Activated CD8-positive, alpha-beta memory T cell treated with anti-CD3 and anti-CD28 coated beads, Interleukin-2, amount 50 U/mL, for 48 hours (primary cell): ENCODE measurements at places on chromosomes 12 and 14.

- DNase-seq: peak; percentile 65
Measured at GRCh38 chr12:21169878-21170472, 39.0 kb downstream of the SLCO1B1 start.

DNA sequence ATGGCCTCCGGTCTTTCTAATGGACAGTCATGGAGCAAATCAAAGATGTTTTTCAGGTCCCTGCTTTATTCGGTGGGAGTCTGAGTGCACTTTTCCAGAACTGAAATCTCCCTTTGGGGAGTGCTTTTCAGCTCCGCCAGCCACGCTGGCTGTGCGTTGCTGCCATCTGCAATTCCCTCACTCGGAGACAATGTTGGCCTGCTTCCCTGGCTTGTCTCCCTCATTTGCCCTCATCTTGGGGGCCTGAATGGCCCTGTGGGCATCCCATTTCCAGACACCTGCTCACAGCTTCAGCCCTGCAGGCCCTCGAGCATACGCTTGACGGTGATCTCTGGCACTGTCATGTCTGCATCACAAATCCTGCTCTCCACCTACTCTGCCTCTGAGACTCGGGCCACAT, 103.8 kb downstream of the CCDC92 start:
- no peak for DNase-seq

DNA sequence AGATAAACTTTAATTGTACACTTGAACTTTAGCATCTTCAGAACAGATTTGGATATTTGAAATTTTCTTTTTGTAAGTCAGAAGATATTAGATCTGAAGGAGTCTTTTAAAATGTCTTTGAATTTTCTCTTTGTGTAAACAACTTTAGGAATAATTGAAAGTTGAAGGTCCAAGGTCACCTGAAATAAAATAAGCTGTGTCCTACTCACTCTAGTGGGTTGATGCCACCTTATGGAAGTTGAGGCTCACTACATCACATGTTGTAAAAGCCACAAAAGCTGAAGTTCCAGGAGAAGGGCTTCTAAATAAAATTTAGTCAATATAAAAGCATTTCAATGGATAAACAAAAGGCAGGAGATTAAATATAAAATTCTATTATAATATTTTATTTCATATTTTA, 122.0 kb upstream of the ATXN7L3B start:
- DNase-seq: no peak

- DNase-seq: no peak
Measured at GRCh38 chr12:25811656-25812126, 146.8 kb upstream of the RASSF8 start.

- DNase-seq: no peak
Measured at GRCh38 chr14:101489092-101489760, 72.1 kb upstream of the DIO3 start.

- DNase-seq: no peak
Measured at GRCh38 chr12:79098530-79098929, 234.0 kb downstream of the SYT1 start.

- no peak for DNase-seq
Measured at GRCh38 chr14:60215127-60215444, 33.9 kb upstream of the PPM1A start.

DNA sequence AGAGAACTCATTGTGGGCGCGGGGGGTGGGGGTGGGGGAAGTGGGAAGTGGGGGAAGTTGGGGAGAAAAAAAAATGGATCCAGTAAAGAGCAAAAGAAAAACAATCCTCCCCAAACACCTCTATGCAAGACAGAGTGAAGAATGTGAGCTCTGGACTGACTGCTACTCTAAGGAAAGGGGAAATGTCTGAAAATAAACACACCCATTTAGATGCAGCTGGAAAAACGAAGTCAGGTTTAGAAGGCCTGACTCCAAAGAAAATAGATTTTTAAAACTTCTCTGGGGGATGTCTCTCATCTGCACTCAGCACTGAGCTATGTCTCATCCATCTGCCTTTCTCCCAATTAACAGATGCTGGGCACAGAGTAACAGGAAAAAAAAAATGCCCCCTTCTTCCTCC, 904.4 kb downstream of the GALC start:
- no peak for DNase-seq

DNA sequence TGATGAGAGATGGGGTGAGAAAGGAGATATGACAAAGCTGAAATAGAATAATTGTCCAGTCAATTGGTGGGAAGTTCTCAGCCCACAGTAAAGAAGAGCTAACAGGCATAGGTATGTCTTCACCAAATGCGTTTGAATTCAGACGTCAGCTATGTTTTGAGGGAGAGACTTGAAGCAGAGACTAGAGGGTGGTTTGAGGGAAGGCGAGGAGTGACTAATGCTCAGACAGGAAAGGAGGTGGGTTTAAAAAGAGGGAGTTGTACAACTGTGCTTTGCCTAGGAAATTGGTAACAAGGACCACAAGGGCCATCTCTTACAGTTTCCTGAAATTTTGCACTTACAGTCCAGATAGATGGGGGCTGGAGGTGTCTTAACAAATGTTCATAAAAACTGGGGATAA, 6.4 kb downstream of the JKAMP start:
- DNase-seq: no peak

DNA sequence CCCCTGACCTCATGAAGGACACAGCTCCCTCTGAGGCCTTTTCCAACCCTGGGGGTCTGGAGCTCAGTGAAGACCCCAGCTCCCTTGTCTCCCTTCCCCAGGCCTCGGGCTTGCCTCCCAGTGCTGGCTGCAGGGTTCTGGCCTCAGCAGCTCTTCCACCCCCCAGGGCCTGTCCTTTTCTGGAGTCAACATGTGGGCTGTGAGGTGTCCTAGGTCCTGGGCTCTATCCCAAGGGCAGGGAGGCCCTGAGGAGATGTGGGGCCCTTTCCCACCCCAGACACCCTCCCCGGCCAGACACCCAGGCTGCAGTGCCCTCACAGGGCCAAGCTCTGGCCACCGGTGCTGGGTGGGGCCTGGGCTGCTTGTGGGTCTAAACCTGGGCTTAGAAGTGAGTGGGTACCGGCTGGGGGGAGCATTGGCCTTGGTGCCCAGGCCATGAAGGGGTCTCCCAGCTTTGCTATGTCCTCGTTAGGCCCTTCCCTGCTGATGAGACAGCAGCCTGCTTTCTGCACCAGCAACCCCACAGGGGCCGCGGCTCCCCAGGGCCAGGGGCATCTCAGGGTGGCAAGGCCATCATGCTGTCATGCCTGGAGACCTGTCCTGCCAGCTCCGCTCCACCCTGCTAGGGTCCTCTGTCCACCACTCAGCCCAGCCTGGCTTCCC, 2.7 kb upstream of the CRIP2 start:
- no peak for DNase-seq

GRCh38 chr12:53532021-53532420, 24.7 kb upstream of the NPFF start:
- DNase-seq: no peak

GRCh38 chr12:69837191-69837590, 12.2 kb downstream of the MYRFL start:
- no peak for DNase-seq

- no peak for DNase-seq
Measured at GRCh38 chr14:96095581-96096476, 56.7 kb downstream of the C14orf132 start.

DNA sequence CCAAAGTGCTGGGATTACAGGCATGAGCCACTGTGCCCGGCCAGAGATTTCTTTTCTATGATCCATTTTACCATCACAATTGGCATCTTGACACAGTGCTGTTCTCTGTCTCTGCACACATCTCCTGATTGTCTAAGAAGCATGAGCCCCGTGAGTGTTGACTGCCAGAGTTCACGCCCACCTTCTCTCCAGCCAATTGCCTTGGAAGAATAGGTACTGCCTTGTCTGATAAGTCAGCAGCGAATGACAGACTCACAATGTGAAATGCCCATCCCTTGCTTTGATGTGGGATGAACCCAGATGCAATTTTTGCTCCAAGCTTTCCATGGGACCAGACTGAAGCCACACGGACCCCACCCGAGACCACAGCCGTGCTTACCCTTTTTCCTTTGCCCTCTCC, 19.3 kb downstream of the EIF5 start:
- no peak for DNase-seq

- DNase-seq: no peak
Measured at GRCh38 chr12:103745962-103746361, 95.1 kb downstream of the NT5DC3 start.

GRCh38 chr12:33432992-33433391, 6.6 kb downstream of the SYT10 start:
- no peak for DNase-seq

- DNase-seq: no peak
Measured at GRCh38 chr12:115873451-115874082, 403.9 kb downstream of the MED13L start.

- DNase-seq: no peak
Measured at GRCh38 chr14:29062466-29062865, 295.9 kb downstream of the FOXG1 start.

DNA sequence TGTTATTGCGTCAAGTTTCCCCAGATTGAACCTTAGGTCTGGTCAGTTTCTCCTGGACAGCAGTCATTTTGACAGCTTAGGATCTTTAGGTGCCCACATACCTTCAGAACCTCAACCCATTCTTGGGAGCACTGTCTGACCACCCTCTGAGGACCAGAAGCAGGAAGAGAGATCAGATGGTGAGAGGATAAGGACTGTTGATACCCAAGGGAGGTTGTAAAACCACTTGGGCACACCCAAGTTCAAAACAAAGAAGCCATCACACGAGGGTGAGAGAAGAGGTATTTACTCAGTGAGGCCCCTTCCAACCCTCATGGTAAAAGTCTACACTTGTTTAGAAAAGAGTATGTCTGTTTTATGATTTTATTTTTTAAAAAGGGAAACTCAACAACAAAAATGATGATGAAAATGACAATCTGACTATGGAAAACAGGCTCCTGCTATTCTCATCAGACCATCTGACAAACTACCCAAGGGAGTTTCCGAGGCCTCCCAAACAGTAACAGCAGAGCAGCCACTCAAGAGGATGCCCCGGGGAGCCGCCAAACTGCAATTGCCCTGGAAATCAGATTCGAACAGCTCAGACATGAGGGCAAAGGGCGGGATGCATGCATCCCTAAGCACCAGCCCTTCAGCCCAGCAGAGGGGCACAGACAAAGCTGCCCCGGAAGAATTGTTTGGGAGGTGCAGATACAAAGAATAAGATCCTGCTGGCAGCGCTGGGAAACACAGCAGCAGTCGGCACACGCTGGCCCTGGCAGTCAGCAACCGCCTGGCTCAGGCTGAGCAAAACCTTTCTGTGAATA, 162.6 kb upstream of the PLEKHG7 start:
- DNase-seq: no peak

GRCh38 chr12:76025601-76026575, 5.7 kb downstream of the PHLDA1 start:
- DNase-seq: no peak

GRCh38 chr14:99468081-99468480, 12.6 kb downstream of the SETD3 start:
- no peak for DNase-seq

- DNase-seq: no peak
Measured at GRCh38 chr12:21938879-21939278, 2.3 kb downstream of the ABCC9 start.

DNA sequence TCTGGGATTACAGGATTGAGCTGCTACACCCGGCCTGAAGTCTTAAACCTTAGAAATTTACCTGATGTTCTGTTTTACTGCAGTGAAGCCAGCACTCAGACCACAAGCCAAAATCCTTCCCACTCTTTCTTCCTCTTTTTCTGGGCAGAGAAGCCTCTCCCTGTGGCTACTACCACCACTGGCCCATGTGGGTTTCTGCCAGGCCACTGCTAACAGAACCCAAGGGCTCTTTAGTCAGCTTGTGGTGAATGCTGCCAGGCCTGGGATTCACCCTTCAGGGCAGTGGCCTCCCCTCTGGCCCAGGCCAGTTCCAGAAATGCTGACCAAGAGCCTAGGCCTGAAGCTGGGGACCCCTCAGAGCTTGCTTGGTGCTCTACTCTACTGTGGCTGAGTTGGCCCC, 35.3 kb downstream of the GAS2L3 start:
- DNase-seq: no peak

DNA sequence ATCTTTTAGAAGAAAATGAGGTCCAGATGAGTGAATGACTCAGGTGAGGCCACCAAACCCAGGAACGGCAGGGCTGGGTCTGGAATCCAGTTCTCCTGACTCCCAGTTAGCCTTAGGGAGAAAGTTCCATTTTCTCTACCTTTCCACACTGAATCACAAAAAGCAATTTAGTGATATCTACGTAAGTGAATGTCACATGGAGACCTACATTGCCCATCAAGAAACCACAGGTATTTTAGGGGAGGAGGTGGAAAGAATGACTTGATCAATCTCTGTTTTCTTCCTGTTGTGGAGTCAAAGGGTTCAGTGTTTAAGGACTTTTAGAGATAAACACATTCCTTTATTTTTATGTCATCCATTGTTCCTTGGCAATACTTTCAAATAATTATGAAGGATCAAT, 106.9 kb upstream of the PTPRB start:
- DNase-seq: no peak

DNA sequence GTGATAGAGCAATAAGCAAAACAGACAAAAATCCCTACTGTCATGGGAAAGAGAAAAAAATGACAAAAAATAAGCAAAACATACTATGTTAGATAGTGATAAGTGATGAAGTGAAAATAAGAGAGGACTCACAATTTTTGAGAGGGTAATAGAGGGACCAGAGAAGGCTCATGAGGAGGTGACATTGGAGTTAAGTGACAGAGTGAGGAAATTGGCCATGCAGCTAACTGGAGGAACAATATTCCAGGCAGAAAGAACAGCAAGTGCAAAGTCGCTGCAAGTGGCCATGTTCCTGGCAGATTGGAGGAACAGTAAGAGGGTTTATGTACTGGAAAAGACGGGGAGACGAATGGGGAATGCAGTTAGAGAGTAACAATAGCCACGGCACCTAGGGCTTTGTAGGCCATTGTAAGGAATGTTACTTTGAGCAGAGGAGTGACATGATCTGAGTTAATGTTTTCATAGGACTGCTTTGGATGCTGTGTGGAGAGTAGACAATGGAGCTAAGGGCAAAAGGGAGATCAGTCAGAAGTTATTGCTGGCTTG, 1.4 kb upstream of the SAV1 start:
- no peak for DNase-seq

- no peak for DNase-seq
Measured at GRCh38 chr12:66999141-66999540, 270.0 kb upstream of the CAND1 start.

DNA sequence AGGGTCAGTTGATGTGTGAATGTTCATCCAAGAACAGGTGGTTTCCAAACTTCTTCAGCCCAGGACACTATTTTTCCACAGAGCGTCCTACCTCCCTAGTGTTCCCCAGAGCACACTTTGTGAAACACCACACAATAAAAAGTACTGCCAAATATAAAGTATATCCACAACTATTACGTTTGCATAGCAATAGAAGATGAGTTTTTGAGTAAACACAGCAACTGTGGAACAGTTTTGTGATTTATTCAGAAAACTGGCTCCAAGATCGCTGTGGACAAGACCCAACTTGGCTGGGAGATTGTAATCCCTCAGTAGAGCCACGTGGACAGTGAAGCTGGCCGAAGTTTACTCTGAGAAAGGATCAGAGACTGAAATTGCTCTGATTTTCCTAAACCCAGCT, 14.5 kb upstream of the MAP1LC3B2 start:
- no peak for DNase-seq

GRCh38 chr12:131867471-131867870, 27.0 kb upstream of the ULK1 start:
- no peak for DNase-seq

GRCh38 chr12:66279123-66279712, 23.1 kb upstream of the HELB start:
- DNase-seq: no peak
